ENCODE measurements at places on chromosomes 5 and 9.

DNA sequence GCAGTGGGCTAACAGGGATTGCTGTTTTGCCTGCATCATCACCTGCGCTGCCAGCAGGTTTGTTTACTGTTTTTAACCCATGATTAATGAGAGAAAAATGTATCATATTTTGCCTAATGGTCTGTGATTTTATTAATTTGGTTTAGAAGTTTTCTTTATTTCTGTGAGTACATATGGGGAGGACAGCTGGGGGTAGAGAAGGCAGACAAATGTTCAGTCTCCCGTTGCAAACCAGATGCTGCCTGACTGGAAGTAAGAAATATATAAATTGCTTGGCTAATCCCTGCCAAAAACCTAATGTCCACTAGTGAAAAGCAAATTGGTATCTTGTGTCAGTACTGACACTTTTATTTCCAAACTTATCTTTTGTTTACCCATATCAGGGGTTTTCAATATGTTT lies 1766.1 kb upstream of the C9orf72 start:
- DNase-seq: no peak

DNA sequence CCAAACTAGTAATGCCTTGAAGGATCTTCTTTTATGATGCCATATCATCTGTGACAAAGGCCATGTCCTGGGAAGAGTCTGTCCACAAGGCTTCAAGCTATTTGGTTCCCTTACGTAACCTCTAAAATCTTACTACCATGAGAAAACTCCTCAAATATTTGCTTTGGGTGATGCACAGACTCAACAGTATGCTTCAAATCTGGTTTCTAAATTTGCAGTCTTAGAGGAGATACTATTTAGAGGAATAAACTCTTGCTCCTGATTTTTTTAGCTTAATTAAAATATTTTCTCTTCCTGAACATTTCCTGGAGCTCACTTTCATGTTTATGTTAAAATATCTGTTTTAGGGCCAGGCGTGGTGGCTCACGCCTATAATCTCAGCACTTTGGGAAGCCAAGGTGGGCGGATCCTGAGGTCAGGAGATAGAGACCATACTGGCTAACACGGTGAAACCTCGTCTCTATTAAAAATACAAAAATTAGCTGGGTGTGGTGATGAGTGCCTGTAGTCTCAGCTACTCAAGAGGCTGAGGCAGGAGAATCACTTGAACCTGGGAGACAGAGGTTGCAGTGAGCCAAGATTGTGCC lies 28.2 kb downstream of the TRPC7 start:
- DNase-seq: no peak

GRCh38 chr5:93585041-93585766 lies 2.2 kb downstream of the NR2F1 start:
- no peak for DNase-seq

DNA sequence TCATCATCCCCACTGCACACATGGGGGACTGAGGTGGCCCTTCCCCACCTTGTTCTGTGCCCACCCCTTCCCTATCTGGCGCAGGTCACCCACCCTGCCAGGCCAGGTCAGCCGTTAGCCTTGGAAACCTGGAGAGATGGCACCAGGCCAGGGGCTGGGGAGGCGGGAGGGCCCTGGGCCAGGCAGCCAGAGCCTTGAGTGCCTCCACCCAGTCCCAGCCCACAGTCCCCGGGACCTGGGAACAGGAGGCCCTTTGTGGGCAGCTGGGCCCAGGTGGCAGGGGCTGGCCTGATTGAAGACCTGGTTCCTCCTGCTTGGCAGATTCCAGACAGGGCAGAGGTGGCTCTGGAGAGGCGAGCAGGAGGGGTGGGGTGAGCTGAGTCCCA lies 70.6 kb downstream of the LRSAM1 start:
- no peak for DNase-seq

GRCh38 chr5:34703767-34704713 lies 47.9 kb downstream of the RAI14 start:
- DNase-seq: no peak

- no peak for DNase-seq
Measured at GRCh38 chr5:116681334-116682013, 106.9 kb upstream of the SEMA6A start.

DNA sequence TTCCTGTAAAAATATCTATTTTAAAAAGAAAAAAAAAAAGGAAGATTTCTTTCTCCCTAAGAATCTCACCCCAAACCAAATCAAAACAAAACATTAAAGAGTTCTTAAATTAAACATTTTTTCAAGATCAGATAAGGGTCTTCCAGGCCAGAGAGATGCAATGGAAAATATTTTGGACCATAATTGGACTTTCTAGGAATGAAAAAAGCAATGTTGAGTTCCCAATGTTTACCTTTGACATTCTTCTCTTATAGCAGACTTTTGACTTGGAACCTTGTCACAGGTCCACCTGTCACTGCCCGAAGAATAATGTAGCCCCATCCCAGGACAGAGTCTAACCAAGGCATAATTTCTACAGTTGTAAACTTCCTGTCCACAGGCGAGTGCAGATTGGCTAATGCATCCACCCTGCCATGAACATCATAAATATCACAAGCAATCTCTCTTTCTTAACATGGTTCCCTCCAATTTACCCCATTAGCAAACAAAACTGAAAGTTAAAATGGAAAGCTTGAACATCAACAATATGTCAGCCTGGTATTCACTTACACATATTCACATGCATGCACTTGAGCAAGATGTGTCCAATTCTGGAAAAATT lies 121.7 kb upstream of the ZNF366 start:
- no peak for DNase-seq

DNA sequence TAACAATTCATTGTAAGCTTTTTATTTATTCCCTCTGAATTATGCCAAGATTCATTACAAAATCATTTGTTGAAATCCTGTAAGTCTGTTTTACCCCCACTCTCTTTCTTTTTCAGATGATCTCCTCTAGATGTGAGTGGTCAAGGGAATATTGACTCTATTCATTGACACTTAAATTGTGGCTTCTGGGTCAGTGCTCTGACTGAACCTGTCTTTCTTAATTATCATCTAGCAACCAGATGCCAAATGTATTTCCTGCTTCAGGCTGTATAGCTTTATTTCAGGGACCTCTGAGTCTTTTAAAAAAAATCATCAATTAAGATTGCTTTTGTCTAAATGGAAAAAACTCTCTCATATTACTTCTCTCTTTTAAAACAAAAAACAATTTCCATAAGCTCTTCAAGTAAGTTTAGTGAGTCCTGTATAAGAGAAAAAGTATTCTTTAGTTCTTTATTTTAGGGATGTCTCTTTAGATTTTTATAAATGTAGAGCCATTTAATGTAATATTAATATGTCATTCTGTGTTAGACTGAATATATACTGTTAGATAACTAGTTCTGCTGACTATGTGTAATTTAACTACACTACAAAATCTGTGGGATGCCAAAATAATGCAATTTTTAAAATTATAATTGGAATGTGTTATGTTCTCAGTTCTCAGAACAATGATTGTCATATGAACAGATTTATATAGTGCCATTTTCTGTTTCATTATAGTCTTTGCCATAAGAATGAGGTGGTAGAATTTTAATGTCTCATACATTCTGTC lies 645.8 kb upstream of the EDIL3 start:
- no peak for DNase-seq

- no peak for DNase-seq
Measured at GRCh38 chr9:12461763-12462460, 231.3 kb upstream of the TYRP1 start.
